ENCODE measurements at places on chromosomes 5 and 9.

DNA sequence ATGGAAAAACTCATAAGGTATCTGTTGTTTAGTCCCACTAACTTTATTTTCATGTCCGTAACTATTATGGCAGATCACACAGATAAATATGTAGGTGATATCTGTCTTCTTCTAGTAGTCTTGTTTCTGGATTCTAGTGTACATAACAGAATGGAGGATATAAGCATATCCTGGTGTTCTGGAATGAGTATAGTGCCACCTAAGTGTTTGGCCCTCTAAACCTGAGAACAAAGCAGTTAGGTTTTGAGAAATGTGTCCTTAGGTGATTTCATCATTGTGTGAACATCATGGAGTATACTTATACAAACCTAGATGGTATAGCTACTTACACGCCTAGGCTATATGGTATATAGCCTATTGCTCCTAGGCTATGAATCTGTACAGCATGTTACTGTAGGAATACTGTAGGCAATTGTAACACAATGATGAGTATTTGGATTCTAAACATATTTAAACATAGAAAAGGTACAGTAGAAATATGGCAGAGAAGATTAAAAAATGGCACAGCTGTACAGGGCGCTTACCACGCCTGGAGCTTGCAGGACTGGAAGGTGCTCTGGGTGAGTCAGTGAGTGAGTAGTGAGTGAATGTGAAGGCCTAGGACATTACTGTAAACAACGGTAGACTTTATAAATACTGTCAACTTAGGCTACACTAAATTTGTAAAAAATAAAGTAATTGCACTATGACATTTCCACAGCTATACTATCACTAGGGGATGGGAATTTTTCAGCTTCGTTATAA is 150.3 kb upstream of the SLC24A2 start:
- no peak for DNase-seq

GRCh38 chr9:123455187-123455586 is 99.2 kb downstream of the CRB2 start:
- DNase-seq = no peak

DNA sequence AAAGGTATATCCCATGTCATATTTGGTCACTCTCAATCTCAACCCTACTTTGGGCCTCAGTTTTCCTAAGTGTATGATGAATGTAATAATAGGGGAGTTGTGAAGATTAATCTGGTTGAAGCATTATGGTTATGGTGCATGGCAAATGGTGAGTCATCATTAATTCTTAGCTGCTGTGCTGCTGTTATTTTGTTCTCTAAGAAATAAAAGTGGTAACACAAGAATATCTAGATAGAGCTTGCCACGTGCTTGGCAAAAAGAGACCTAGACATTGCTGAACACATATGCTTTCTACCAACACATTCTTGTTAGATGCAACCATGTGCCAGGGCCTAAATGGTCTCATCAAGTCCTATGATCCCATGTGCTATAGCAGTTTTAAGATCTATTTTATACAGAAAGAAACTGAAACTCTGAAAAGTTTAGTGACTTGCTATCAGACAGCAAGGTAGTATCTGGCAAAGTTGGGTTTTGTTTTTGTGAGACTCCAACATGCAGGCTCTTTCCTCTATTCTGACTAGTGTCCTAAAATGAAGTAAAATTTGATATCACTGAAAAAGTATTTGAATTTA is 699.9 kb upstream of the MEF2C start:
- no peak for DNase-seq

DNA sequence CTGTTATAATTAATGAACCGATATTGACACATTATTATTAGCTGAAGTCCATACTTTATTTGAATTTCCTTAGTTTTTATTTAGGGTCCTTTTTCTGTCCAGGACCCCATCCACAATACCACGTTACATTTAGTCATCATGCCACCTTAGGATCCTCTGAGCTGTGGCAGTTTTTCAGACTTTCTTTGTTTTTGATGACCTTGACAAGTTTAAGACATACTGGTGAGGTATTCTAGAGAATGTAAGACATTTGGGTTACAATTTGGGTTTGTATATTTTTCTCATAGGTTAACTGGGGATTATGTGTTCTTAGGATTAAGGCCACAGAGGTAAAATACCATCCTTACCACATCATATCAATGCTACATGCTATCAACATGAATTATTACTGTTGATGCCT is 42.7 kb downstream of the KIAA1958 start:
- no peak for DNase-seq

DNA sequence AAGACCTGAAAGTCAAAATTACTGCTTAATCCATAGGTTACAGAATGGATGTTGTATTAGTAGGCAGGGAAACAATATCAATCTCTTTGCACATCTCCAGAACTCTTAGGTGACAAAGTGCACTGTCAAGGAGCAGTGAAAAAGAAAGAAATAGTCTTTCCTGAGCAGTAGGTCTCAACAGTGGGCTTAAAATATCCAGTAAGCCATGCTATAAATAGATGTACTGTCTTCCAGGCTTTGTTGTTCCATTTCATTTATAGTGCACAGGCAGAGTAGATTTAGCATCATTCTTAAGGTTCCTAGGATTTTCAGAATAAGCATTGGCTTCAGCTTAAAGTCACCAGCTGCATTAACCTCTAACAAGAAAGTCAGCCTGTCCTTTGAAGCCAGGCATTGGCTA is 50.7 kb downstream of the SSBP2 start:
- DNase-seq = no peak

GRCh38 chr5:168120401-168121137 is 170.9 kb upstream of the WWC1 start:
- no peak for DNase-seq

DNA sequence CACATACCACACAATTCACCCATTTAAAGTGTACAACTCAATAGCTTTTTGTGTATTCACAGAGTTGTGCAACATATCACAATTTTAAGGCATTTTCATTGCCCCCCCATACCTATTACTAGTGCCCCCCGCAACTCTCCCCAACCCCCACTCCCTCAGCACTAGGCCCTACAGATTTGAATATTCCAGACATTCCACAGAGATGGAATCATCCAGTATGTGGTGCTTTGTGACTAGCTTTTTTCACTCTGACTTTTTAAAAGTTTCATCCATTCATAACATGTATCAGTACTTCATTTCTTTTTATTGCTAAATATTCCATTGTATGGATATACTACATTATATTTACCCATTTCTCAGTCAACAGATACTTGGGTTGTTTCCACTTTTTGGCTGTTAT is 102.9 kb upstream of the LRRTM2 start:
- no peak for DNase-seq

- no peak for DNase-seq
Observed at GRCh38 chr9:1173211-1173610, 123.1 kb downstream of the DMRT2 start.

DNA sequence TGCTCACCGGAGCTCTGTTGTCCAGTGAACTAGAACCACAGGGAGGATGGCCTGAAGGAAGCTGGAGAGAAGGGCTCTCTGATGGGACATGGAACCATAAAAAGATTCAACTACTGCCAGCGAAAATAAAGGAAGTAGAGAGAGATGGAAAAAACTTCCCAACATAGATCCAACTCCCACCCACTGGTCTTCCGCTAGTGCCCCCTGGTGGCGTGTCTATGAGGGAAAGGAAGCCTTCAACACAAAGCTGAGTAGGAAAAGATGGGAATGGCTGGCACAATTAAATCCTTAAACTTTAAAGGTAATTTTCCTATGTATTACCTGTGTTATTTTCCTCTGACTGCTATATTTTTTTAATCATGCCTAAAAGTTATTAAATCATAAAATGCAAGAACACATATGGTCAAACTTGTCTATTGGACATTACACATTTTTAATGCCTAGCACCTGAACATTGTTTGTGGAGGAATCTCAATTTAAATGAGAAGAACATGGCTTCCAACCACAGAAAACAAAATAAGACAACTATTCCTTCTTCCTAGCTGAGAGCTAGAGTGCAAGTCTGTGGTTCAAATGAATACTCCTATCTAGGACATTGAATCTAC is 51.5 kb downstream of the CEP120 start:
- DNase-seq = peak; percentile 56

- peak; percentile 25 for DNase-seq
Observed at GRCh38 chr9:133225171-133226011, 16.3 kb upstream of the OBP2B start.

DNA sequence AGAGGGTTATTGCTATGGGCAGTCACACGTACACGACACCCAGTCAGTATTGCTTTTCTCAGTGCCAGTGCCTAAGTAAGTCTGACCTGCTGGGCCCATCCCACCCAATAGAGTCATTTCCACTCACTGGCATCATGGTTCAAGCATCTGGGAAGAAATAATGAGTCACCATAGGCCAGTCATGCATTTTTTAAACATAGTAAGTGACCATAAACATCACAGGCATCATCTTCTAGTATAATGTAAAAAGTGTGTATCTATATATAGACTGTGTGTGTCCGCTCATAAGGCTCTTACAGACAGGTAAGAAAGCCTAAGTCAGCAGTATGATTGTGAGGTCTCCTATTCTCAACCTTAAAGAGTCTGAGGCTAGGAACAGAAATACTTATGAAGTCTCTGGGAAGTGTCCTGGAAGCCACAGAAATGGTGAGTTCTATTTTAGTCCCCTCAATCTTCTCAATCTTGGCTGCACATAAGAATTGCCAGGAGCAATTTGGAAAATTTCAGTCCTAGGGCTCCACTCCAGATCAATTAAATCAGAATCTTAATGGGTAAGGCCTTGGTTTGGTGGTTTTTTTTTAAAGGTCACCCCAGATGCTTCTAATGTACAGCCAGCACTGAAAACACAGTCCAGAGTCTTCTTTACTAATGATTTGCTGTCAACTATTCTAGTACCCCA is 65.2 kb downstream of the ZNF366 start:
- no peak for DNase-seq

DNA sequence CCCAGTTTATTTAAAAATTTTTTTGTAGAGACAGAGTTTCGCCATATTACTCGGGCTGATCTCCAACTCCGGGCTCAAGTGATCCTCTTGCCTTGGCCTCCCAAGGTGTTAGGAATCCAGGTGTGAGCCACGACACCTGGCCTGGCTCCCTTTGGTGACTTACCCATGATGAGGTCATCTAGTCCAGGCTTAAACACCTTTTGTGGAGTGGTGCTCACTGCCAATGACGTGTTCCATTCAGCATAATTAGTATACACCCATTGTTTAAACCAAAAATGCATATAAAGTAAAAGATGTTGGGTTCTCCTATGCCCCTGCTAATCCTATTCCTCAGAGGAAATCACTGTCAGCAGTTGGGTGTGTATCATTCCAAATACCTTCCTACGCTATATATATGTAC is 91.0 kb downstream of the HSPA4 start:
- no peak for DNase-seq

DNA sequence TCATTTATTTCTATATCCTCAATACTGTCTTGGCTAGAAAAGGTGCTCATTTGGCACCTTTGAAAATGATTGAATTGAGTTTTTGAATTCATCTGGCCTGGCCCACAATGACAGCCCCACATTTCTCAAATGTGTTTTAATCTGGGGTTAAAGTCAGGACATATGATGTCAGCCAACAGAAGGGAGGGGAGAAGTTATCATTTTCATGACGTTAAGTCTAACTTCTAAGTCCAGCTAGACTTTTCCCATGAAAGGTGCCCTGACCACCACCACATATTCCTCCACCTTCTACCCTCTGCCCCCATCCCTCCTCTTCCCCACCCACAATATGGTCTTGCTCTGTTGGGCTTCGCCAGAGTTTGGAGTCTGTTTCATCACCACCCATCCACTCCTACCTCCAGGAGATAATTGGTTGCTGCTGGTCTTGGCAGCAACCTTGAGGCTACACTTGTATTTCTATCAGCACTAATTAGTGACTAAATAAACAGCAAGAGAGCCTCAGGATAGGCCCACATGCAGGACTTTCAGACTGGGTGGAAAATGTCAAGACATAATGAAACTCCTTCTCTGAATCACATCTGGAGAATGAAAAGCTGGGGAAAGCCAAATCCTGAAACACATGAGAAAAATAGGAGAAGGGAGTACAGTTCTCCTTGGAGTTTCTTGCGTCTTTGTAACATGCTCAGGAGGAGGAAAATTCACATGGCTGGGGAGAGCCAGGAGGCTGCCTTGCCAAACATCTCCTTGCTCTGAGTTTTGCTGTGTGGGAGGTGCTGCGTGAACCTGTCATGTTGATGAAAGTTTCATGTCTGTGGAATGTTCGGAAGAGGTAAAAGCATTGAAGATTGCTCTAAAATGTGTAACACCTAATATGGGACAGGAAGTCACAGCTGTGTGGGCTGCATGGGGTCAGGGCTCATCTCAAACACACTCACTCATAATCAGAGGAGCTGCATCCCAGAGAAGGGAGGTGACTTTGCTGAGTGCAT is 544.7 kb upstream of the KLF4 start:
- DNase-seq = peak; percentile 71

- no peak for DNase-seq
Observed at GRCh38 chr9:85158512-85158911, 489.0 kb downstream of the NTRK2 start.

DNA sequence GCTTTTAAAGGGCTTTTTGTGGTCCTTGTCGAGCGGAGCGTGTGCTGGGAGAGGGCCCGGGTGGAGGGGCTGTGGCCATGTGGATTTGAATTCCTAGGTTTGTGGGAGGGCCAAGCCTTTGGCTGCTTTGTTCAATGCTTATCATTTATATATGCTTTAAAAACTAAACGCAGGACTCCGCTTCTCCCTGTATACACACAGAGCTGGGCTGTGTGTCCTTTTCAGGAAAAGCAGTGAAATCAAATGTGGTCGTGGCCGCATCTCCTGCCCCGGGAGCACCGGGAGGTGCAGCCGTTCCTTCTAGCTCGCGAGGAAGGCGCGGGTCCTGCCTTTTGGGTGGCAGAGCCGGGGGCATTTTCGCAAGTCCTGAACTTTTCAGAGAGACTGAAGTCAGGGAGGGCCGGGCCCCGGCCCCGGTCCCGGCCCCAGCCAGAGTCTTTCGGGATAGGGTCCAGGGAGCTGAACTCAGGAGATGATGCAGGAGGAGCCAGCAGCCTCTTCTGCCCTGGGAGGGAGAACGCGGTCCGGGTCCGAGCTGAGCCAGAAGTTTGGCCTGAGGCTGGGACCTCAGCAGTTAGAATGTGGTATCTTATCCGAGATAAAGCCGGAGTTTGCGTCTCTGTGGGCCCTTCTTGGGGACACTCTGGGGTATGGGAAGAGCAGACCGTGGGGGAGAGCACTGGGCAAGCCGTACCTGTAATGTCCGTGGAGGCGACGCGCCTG is 158.8 kb downstream of the C9orf152 start:
- DNase-seq = peak; percentile 83

DNA sequence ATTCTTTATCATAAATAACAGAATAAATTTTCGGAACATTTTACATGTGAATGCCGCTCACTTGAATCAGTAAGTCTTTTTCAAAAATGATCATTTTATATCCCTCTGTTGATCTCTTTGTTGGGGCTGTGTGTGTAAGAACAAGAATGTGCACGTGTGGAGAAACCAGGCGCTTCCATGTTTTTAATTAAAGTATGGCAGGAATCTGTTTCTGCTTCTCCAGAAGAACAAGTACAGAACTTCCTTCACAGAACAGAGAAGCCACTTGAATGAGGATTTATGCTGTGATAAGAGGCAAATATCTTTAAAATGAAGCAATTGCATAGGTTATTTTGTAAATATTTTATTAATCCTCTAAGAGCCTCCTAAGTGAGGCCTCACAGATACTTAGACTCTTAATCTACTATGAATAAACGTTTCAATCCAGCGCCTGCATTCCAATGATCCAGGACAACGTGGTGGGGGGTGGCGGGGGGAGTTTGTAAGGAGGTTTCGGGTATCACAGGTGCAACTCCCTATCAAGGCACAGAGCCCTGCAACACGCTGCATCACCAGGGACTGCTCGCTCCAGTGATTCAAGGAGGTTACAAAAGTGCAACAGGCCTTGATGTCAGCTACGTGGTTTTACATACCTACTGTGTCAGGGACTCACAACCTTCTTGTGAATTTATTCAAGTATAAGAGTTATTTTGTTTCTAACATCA is 409.2 kb downstream of the BNC2 start:
- DNase-seq = no peak

GRCh38 chr9:38677660-38678303 is 42.2 kb downstream of the FAM240B start:
- no peak for DNase-seq
